ENCODE measurements at places on chromosomes 5 and 9.

DNA sequence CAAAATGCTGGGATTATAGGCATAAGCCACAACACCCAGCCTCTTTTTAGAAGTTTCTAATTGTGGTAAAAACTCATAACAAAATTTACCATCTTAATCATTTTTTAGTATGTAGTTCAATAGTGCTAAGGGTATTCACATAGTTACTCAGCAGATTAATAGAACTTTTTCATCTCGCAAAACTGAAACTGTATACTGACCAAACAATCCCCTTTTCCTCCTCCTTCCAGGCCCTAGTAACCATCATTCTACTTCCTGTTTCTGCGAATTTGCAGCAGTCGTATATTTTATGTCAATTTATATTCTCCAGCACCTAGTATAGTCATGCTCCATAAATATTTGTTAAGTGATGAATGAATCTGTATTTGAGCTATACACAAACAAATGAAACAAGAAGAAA, 86.3 kb upstream of the ERBIN start:
- DNase-seq = no peak

GRCh38 chr9:72362680-72363139, 2.3 kb downstream of the ZFAND5 start:
- peak; percentile 89 for DNase-seq

GRCh38 chr5:36089989-36090388, 23.3 kb upstream of the UGT3A2 start:
- DNase-seq = peak; percentile 38

- no peak for DNase-seq
These were observed 97.2 kb upstream of the CPEB4 start for GRCh38 chr5:173790836-173791546.

GRCh38 chr5:34998058-34998789, 49.5 kb downstream of the AGXT2 start:
- DNase-seq = no peak

DNA sequence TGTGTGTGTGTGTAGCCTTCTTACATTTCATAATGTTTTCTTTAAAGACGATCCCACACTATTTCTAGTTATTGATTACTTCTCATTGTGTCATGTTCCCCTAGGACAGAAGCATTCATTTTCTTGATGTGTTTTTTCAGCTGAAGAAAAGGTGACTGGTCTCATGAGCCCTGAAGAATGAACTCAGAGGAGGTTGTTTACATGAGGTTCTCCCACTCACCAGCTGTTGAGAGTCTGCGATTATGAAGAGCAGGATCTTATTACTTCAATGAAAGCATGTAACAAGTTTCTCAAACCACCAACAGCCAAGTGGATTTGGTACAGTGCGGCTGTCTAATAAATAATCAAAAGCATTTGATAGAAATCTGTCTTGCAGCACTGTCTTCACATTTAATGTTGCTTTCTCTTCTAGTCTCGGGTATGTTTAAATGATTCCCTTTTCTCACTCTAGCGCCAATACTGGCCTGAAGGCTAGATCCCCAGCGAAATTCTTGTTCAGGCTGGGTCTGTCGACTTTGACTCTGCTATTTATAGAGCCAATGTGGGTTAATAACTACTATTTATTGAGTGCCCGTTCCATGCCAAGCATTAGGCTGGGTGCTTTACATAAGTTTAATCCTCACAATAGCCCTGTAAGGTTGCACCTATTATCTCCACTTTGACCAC, 9.6 kb upstream of the FSD1L start:
- no peak for DNase-seq

- no peak for DNase-seq
These were observed 10.2 kb downstream of the FOCAD start for GRCh38 chr9:20694248-20694647.

- DNase-seq = no peak
These were observed 58.2 kb downstream of the DRD1 start for GRCh38 chr5:175385691-175386362.

- no peak for DNase-seq
These were observed 177.9 kb downstream of the TSSK1B start for GRCh38 chr5:113256671-113257452.

- no peak for DNase-seq
These were observed 287.0 kb upstream of the COX7C start for GRCh38 chr5:86330736-86331135.

- no peak for DNase-seq
These were observed 67.1 kb downstream of the COL5A1 start for GRCh38 chr9:134708672-134709038.

DNA sequence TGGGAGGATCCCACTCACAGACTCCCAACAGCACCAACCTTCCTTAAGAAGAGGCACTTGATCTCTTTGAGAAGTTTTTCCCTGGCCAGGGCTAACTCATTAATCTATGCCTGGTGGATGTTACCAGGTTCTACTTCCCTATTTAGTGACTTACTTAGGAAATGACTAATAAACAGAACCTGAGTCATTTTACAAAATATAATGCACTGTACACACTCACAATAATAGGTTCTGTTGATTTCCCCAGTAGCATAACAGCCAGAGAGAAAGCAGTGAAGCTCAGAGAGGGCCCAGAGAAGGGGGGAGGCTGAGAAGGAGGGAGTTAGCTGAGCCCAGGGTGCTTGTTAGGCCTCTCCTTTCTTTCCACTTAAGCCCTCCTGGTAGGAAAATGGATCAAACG, 27.1 kb downstream of the FRMD3 start:
- peak; percentile 86 for DNase-seq

GRCh38 chr5:58411372-58411771, 48.5 kb downstream of the PLK2 start:
- peak; percentile 29 for DNase-seq

DNA sequence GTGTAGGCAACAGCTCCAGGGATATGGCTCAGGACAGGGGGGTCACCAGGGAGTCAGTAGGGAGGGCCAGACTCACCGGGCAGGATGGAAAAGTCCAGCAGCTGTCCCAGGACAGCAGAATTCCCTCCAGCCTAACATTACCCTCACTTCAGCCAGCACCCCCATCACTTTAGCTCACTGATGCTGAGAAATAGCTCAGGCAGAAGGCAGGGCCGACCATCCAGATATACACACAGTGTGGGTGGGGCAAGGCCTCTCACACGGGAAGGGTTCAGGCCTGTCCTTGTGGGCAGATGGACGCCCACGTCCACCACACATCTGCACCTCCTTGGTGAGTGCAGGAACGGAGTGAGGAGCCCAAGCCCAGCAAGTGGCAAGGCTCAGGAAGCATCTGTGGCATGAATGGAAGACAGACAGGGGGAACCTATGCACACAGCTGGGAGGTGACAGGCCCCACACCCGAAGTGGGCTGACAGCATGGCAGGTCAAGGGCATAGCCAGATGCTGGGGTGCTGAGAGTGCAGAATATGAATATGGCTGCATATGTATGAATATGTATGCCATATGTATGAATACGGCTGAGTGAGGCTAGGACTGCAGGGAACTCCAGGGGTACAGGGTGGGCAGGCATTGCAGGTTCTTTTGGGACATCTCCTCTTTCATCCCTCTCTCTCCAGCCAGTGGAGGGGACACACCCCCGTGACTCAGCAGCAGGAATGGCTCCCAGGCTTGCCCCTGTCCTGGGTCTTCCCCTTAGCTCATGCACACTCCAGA, 17.0 kb downstream of the BICD2 start:
- no peak for DNase-seq

GRCh38 chr5:111927191-111927590, 170.2 kb upstream of the NREP start:
- no peak for DNase-seq

GRCh38 chr9:114034661-114035062, 43.4 kb downstream of the AMBP start:
- DNase-seq = no peak

DNA sequence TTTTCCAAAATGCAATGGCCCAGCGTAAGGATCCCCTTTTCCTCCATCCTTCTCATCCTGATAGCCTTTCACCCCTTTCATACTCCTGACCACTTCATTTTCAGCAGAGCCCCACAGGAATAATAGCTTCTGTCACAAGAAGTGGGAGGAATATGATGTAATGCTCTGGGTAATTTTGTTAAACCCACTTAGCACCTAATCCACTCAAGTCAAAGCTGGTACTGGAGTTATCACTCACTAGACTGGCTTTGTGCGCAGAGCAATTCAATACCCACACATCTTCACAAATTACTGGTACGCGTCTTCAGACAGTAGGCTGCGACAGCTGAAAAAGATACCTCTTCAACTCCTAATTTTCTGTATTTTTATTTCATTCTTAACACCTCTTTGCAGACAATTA, 2232.8 kb upstream of the WWC1 start:
- DNase-seq = no peak

- DNase-seq = no peak
These were observed 92.2 kb downstream of the ZNF462 start for GRCh38 chr9:106954974-106955850.
